B cell (primary cell): ENCODE measurements at places on chromosomes 12 and 14. TPM values are rescaled to one million over a fixed set of nuclear protein-coding genes. Genes with fewer than 3 reads are reported as not detected.

BBOF1 gene
- 2.6 and 3.4 TPM in 2 replicates for total RNA-seq

DNA sequence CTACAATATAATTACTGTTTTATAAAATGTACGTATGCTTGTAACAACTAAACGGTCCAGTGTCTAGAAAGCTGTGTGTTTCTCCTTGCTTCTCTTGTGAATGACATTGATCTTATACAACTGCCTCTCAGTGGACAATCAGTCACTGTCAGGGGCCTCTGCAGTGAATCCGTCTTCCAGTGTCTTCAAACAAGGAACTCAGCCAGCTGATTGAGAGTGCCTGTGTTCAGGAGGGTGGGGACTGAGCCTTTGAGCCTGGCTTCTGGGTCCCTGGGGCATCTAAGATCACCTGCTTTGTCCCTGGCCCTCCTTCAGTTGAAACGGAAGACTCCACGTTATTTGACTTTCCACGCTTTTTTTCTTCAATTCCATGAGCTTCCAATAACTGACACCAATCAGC is 133.1 kb upstream of the SFSWAP start:
- no peak for DNase-seq
- H3K27ac ChIP-seq, result no peak overlapping the region
- no peak overlapping the region for H3K4me3 ChIP-seq
- H3K36me3 ChIP-seq, result no peaks in the 10 kb centered on the region
- no peaks in the 10 kb centered on the region for H3K27me3 ChIP-seq
- no peaks in the 10 kb centered on the region for H3K4me1 ChIP-seq

- no peak overlapping the region for H3K4me3 ChIP-seq
- DNase-seq, result no peak
- no peaks in the 10 kb centered on the region for H3K27me3 ChIP-seq
- H3K36me3 ChIP-seq, result no peaks in the 10 kb centered on the region
- H3K27ac ChIP-seq, result no peak overlapping the region
Measured at GRCh38 chr12:58008634-58009033, 67.3 kb downstream of the ATP23 start.

INHBC gene
- 0.17 TPM in 1 of 2 replicates, not detected in the other for total RNA-seq

DPPA3 gene
- not detected in 2 replicates for total RNA-seq

DNA sequence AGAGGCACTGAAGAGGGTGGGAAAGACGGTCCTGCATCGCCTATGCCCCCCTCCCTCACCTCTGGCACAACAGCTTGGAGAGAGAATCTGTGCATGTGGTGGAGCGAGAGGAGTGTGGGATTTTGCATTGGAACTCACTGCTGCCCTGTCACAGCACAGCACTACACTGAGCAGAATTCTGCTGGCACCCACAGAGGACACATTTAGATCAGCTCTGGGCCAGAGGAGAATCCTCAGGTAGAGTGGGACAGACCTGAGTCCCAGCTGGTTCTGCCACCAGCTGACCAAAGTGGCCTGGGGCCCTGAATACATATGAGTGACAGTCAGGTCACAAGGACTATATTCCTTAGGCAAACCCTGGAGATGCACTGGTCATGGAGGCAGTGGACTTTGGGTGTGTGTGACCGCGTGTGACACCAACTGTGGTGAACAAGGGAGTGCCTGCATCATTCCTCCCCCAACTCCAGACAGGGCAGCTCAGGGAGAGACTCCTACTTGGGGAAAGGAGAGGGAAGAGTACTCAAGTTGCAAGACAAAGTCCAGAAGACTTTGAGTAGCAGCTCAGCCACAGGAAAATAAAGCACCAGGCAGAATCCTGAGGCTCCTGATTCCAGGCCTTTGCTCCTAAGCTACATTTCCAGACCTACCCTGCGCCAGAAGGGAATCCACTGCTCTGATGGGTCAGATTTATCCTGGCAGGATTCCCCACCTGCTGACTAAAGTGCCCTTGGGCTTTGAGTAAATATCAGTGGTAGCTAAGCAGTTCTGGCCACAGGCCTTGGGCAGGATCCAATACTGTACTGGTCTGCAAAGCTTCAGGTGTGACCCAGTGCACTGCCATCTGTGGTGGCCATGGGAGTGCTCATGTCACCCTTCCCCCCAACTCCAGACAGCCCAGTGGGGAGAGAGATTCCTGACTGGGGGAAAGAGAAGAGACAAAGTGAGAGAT is 10.6 kb upstream of the ACOT1 start:
- H3K4me3 ChIP-seq, result no peak overlapping the region
- DNase-seq, result no peak
- H3K4me1 ChIP-seq, result no peaks in the 10 kb centered on the region
